ENCODE measurements at places on chromosomes 5 and 9.
A peak's percentile ranks its signal among the peaks of the same experiment; 100 is the strongest.

DNA sequence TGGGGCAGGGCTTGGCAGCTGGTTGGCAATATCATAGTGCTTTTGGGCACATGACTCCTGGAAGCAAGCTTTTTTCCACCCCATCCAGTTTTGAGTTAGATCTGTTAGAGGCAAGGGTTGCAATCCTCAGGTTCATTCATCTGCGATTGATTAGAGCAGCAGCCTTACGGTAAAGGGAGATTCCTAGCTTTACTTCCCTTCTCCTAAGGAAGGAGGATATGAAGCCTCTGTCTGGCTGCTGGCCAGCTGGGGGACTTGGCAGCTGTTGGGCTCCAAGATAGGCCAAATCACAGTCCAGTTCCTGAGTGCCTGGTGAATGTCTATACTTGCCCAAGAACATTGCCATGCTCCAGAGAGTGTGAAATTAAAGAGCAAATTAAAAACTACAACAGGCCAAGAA, 113.4 kb upstream of the CCNH start:
- no peak for DNase-seq

DNA sequence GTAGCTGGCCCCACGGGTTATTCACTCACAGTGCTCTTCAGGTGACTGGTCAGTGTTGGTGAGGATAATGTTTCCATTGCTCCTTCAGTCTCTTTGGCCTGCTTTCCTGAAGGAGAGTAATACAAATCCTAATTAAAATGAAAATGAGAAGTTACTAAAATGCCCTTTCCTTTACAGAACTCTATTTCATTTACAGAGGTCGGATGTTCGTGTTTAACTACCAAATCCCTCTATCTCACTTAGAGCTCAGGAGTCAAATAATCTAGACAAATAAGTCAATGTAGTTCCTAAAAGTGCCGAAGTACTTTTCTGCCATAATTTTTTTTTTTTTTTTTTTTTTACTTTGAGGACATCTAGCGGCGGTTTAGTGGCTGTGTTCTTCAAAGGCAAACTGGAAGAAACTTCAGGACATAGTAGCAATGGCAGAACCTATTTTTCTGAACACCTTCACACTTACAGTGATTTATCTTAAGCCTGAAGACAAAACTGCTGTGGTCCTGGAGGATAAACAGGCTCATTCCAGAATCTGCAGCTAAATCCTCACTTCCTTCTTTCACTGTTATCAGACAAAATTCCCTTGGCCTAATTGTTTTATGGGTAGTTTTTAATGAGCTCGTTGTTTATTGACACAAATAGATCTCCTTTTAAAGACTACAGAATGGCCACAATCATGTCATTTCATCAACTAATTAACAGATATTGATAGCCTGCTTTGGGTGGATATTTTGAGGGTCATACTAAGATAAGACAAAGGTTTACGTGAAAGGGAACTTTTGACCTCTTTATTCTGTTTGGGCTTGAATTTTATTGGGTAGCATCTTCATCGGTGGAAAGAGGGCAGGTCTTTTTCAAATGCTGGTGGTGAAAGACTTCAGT, 207.6 kb upstream of the DMRTA1 start:
- DNase-seq, result no peak

DNA sequence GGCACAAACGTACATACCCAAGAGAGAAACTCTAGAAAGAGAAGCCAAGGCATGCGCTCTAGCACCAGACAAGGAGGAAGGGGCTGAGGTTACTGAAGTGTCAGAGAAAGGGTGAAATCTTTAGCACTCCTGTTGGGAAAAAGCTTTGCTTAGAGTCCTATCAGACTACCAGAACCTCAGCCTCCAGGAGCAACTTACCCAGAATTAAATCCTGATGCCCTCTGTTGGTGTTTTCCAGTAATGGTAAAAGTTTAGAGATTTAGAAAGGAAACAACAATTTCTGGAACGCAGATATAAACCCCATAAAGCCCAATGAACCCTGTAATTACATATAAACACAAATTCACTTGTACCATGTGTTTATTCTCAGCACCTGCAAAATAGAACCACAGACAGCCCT, 33.2 kb upstream of the ASTN2 start:
- DNase-seq, result no peak

- no peak for DNase-seq
These were observed 6.2 kb downstream of the PPP1R26 start for GRCh38 chr9:135485832-135486231.

- peak; percentile 44 for DNase-seq
These were observed 490 bp downstream of the PCBD2 start for GRCh38 chr5:134905246-134905996.

GRCh38 chr5:153938191-153938842, 100.4 kb downstream of the FAM114A2 start:
- no peak for DNase-seq

- DNase-seq, result no peak
These were observed 4.6 kb downstream of the ADAMTSL2 start for GRCh38 chr9:133538851-133539833.

DNA sequence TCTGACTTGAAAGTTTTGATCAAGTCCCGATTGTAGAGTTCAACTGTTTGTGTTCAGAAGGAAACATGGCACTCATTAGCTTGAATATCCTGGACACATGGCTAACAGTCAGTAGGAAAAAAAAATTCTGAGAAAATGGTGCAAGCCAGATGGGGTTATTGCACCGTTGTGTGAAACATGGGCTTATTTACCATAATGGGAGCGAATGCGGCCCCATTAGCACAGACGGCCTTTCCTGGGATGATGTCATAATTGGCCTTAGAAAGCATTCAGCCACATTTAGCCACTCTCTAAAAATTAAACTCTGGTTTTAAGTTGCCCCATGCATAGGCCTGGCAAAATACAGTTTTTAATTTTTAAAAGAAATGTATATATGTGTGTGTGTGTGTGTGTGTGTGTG, 112.1 kb downstream of the IRX2 start:
- DNase-seq, result no peak

DNA sequence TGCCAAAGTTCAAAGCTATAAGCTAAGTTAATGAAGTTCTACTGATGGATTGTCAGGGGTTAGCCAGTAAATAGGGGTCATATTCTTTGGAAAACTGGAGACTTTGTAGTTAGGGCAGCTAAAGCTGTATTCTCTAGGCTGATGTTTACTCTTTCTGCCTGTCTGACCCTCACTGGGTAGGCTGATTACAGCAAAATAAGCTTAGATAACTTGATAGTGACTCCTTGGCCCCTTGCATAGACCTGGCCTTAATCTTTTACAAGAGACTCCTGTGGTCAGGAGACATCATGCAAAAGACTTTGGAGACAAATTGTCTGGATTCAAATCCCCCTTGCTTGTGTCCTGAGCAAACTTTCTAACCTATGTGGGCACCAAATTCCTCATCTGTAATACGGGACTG, 314.4 kb upstream of the MSX2 start:
- no peak for DNase-seq

GRCh38 chr5:76074487-76075065, 8.6 kb upstream of the SV2C start:
- no peak for DNase-seq

DNA sequence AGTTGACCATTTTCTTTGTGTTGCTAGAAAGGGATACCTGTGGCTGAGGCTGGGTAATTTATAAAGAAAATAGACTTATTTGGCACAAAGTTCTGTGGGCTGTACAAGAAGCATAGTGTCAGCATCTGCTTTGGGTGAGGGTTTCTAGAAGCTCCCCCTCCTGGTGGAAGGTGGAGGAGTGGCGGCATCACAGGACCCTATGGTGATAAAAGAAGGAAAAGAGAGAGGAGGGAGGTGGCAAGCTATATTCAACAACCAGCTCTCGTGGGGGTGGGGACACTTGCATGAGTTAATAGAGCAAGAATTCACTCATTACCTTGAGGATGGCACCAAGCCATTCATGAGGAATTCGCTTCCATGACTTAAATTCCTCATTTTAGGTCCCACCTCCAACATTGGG, 2041.4 kb upstream of the CDH9 start:
- no peak for DNase-seq

DNA sequence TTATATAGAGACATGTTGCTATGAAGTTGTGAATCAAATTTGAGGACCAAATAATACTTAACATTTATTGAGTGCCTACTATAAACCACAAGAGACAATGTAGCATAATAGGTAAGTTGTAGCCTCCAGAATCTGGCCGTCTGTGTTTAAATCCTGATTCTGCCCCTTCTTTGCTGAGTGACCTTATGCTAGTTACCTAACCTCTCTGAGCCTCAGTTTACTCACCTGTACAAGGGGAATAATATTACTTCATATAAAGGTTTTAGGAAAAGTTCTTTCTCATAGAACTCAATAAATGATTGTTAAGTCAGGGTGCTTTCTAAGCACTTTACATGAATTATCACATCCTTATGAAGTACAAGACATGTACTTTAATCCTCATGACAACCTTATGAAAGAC, 120.6 kb downstream of the NDUFS4 start:
- DNase-seq, result no peak

- DNase-seq, result no peak
These were observed 109.7 kb downstream of the LPAR1 start for GRCh38 chr9:110928599-110928998.

GRCh38 chr9:101582553-101582952, 12.2 kb downstream of the PPP3R2 start:
- DNase-seq, result no peak

- DNase-seq, result no peak
These were observed 239.2 kb downstream of the FAM114A2 start for GRCh38 chr5:153799466-153799865.

- DNase-seq, result no peak
These were observed 92.2 kb downstream of the KLF4 start for GRCh38 chr9:107397076-107398044.

DNA sequence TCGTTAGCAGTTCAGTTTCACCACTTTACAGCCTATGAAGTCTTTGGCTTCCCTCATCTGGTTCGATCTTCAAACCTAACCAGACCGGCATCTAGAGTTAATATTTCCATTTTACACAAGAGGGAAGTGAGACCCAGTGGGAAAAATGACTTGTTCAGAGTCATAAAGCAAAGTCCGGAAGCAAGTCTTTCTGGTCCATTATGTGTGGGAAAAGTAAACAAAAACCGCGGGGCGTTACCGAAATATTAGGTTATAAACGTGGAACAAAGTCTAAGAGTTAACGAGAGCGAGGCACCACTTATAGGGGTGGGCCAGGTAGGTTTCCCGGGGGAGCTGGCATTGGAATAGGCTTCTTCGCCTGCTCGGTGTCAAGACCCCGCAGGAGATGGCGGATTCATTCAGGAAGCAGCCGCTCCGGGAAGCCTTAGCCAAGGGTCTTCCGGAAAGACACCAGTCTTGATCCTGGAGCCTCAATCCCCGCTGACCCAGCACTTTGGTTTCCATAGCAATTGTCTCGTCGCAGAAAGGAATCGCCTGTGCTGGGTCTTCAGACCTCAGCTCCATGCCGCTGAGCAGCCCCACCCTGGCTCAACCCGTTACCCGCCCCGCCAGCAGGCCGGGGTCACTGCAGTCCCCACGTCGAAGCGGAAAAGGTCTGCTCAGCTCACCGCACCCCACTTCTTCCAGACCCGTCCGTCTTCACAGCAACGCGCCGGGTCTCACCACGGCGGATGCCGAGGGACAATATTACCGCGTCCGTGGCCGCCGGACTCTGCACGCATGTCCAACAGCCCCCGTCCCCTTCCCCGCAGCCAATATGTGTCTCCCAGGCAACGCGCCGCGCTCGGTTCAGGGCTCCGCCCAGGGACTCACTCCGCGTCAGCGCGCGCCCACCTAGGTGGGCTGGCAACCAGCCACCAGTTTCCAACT, at the start of gene C5orf52:
Gene C5orf52 (plus strand): TSS at position 872 of the 930 bp plus-strand sequence. CDS start 82 bp downstream, outside the sequence.
- DNase-seq, result no peak

GRCh38 chr5:142873831-142874230, 103.7 kb downstream of the ARHGAP26 start:
- no peak for DNase-seq

- DNase-seq, result no peak
These were observed 165.2 kb downstream of the MAPKAP1 start for GRCh38 chr9:125541840-125542243.

GRCh38 chr5:107878661-107879060, 207.9 kb upstream of the EFNA5 start:
- no peak for DNase-seq

DNA sequence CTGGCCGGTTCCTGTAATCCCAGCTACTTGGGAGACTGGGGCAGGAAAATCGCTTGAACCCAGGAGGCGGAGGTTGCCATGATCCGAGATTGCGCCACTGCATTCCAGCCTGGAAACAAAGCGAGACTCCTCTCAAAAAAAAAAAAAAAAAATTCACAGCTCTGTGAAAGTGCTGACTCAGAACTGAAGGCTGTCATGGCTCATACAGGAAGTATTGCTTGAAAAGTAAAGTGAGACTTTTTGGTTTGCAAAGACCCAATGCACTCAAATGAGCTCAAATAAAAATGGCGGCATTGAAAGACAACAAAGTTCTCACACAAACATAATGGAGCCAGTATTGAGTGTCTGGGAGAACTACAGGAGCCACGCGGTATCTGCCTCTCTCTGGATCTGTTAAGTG, 202.1 kb downstream of the FBXL7 start:
- no peak for DNase-seq

DNA sequence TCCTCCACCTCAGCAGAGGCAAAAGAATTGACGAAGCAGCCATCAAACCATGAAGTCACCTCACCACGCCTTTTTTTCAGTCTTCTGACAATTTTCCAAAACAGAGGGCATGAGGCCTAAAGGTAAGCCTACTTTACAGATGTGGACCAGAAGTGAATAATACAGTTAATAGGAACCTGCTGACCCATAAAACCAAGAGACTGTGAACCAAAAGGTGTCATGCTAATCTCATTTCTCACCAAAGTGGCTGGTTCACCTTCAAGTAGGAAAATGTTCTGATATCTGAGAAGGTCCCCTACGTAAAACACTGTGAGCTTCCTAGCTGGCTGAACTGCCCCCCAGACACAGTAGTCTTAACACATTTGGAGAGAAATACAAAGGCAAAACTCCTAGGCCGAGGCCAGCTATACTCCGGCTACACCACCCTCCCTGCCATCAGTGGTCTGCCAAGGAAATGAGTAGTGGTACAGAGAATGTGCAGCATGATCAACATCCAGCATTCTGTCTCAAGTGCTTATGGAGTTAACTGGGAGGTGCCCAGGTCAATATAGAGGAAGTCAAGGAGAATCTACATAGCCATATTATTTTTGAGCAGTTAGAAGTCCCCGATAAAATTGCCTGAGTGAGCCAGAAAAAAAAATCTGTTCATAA, 19.3 kb upstream of the F2RL2 start:
- no peak for DNase-seq

DNA sequence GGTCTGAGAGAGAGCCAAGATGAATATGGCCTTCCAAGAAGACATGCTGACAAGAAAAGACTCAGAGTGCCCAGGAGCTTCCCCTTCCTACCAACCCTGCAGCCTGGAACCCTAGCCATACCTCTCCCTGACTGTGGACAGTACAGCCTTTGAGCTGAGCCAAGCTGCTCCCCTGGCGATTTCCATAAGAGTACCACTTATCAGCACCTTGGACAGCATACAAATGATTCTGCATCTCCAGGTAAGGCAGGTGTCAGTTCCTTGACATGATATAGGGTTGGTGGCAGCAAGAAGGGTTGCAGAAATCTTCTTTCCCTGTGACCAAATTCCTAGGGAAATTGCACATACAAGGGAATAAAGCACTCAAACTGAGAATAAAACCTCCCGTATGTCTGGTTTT, 58.3 kb downstream of the MFAP3 start:
- DNase-seq, result no peak
